ENCODE measurements at places on chromosomes 3 and 15.

DNA sequence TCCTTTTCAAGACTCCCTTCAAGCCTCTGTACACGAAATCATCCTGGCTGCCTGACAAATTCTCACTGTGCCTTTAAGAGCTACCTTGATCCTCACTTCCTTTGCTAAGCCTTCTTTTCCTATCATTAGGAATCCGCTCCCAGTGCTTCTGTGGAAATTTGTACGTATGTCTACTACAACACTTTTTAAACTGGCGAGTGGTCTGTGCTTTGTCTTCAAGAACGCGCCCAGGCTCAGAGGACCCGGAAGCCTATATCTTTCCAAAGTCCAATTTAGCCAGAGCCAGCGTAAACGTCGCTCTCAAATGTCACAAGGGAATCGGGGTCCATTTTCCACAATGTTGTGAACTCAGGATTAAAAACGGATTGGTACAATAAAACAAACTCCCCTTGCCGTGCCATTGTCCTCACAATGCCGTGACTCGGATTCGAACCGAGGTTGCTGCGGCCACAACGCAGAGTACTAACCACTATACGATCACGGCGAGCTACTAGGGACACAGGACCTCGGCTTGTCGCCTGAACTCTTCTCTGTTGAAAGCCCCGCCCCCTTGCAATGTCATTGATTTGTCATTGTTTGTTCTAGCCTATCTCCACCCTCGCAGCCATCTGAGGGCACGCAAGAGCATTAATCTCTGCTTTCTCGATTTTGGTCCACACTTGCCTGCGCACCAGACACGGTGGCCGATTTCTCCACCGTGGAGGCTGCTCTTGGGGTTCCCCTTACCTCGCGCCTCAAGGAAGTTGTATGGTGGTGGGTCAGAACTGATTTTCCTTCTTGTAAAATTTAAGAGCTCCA lies 12.4 kb upstream of the SHF start:
- DNase-seq, result peak; percentile 97

GRCh38 chr15:63597038-63597790 lies at the start of gene FBXL22:
Gene FBXL22, plus strand, starts transcription at chr15:63597387. Its CDS starts 6 bp downstream, at chr15:63597393.
- DNase-seq, result no peak

DNA sequence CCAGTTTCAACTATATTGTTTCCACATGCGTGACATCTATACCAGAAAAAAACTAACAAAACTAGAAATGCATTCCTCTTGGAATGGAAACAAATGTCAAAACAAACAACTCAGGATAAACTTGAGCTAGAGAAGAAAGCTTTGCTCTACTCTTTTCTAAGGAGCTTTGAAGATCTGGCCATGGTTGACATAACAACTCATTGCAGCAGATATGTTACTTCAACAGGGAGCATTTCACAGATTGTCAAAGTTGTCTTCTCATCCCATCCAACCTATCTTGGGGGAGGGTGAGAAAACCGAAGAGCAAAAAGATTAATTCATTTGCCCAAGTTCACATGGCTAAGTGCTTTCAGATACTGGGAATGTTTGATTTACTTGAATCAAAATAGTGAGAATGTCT lies 484.4 kb downstream of the CNTN4 start:
- no peak for DNase-seq

GRCh38 chr3:76432396-76432795 lies 607.5 kb upstream of the ROBO2 start:
- no peak for DNase-seq

- DNase-seq, result peak; percentile 52
These were observed 1108.3 kb downstream of the ROBO1 start for GRCh38 chr3:78659386-78659987.

DNA sequence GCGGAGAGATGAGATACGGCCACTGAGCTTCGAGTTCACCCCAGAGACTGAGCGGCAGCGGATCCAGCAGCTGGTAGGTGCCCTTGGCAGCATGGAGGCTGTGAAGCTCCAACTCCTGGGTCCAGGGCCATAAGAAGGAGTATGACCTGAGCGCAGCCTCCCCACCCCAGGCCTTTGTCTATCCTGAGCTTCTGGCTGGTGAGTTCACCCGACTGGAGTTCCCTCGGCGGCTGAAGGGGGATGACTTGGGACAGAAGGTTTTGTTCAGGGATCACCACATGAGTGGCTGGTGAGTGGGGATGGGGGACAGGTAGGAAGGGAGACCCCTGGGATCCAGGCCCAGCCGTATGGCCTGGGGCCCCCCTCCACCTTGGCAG lies 2.6 kb downstream of the PPM1M start:
- no peak for DNase-seq

GRCh38 chr3:153289334-153289808 lies 127.3 kb downstream of the RAP2B start:
- no peak for DNase-seq
